ENCODE measurements at places on chromosomes 6 and 20. TPM values are rescaled to one million over a fixed set of nuclear protein-coding genes. Genes with fewer than 3 reads are reported as not detected.

SLC22A1 gene
- 1.2 TPM for total RNA-seq

WFDC10B gene
- total RNA-seq, result not detected

POU5F1 gene
- 0.34 TPM for total RNA-seq

KIF6 gene
- not detected for total RNA-seq

SLC17A9 gene
- 43.5 TPM for total RNA-seq

DEFB113 gene
- total RNA-seq, result not detected

IL20RA gene
- total RNA-seq, result not detected

HFE gene
- 5.0 TPM for total RNA-seq

HECA gene
- total RNA-seq, result 73.3 TPM

Measured in activated naive CD8-positive, alpha-beta T cell treated with anti-CD3 and anti-CD28 coated beads, Interleukin-2, amount 10 ng/mL, durations not matched to agents 7 days and 5 days (primary cell).